Fibroblast of skin of abdomen (primary cell): ENCODE measurements at places on chromosomes 16 and 17.

GRCh38 chr17:17794382-17794781, 42.4 kb downstream of the SREBF1 start:
- no peak for DNase-seq

DNA sequence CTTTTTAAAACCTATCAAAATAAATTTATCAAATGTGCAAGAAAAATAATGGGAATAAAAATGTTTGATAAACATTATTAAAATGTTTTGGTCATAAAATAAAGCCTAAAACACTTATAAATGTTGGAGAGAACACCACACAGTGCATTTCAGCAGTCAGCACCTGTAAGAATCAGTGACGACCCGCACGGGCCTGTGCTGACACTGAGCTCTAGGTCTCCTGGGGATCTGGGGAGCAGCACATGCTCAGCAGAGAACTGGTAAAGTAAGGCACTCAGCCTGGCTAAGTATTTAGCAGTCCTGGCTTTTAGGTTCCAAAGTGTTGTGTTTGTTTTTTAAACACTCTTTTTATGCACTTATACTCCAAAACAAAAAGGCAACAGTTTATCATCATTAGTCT, 46.9 kb downstream of the HELZ start:
- no peak for DNase-seq

DNA sequence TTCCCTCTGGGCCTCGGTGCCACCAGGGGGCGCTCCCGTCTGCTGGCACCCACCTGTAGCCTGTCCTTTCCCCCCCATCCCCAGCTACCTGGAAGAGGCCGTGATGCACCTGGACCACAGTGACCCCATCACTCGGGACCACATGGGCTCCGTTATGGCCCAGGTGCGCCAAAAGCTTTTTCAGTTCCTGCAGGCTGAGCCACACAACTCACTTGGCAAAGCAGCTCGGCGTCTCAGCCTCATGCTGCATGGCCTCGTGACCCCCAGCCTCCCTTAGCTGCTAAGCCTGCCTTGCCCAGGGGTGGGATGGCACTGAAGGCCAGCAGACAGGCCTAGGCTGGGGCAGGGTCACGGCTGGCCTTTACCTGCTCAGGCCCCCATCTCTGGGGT, 818 bp upstream of the NRN1L start:
- no peak for DNase-seq

DNA sequence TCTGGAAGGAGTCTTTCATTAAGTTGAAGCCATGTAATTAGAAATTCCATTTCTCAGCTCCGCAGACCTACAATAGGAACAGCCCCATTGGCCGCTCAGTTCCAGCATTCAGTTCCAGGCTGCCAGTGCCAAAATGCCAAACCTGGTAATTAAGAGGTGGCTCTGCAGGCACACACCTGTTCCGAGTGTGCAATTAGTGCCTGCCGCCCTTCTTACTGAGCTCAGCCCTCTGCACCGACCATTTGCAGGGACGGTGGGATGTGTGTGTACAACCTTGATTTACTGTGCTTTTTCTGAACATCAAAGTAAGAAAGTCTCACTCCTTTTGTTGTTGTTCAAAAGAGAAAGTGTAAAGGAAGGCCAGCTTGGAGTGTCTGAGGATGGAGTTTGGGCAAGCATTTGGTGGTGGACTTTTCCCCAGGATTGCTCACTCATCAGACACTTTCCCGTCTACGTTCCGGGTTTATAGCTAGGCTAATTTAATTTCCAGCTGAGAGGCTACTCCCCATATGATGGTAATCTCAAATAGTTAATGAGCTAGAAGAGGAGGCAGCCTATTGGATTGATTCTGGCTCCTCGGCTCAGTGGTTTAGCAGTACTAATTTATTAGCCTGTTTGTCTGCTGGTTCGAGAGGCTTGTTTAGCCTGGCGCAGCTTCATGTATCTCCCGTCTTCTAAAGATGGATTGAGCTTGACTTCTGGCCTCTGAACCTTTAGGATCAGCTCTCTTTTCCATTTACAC, 20.0 kb downstream of the HS3ST3B1 start:
- no peak for DNase-seq

DNA sequence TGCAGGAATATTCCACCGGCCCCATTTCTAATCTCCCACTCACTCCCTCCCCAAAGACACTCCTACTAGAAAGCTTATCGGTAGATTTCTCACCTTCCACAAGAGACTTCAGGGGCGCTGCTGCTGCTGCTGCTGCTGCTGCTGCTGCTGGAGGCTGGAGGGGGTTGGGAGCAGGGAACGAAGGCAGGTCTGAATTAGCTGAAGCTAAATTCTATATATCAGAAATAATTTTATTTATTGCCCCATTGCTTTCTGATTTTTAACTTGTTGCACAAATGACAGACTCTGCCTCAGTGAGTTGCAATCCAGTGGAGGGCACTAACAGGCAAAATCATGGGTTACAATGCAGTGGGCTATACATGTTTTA, 25.8 kb upstream of the HLF start:
- no peak for DNase-seq

DNA sequence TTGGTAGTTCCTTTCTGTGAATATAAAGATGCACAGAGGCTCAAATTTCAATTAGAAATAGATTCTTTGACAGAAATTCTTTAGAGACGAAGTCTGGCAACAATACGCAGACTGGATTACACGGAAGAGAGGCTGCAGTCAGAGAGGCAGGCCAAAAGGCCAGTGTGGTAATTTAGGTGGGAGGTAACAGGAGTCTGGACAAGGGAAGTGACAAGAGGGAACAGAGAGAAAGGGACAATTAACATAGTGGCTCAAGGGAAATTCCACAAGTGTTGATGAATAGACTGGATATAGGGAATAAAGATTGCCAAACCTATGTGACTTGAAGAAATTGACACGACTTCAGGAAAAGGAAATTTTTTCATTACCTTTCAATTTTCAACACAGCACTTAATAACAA, 54.6 kb downstream of the STX8 start:
- DNase-seq = no peak

DNA sequence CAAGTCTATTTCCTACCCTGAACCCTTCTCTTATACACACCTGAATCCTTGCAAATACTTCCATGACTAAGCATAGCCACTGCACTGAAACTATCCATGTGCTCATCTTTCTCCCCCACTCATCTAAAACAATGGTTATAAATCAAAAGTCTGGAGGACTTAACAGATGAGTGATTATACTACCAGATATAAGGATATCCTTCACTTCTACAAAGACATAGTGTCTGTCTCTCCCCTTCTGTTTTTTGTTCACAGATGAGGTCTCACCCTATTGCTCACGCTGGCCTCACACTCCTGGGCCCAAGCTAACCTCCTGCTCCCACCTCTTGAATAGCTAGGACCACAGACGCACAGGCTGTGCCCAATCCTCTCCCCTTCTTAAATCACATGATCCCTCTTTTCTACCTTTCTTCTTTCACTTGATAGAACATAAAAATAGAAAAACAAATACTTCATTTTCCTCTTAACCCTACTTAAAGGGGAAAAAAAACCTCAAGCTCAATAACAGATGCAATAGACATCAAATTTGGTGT, 19.2 kb downstream of the CEP112 start:
- no peak for DNase-seq

- no peak for DNase-seq
Observed at GRCh38 chr16:55147396-55147795, 176.6 kb upstream of the IRX6 start.

GRCh38 chr17:76146053-76146851, 5.2 kb upstream of the FOXJ1 start:
- DNase-seq = no peak

GRCh38 chr17:68006797-68007196, 10.5 kb upstream of the C17orf58 start:
- DNase-seq = no peak

- no peak for DNase-seq
Observed at GRCh38 chr16:54370278-54371040, 83.9 kb upstream of the IRX3 start.

GRCh38 chr17:57752031-57752905, 7.2 kb upstream of the CCDC182 start:
- DNase-seq = no peak

- DNase-seq = peak; percentile 39
Observed at GRCh38 chr17:69179227-69179952, 37.7 kb upstream of the ABCA6 start.

- no peak for DNase-seq
Observed at GRCh38 chr17:64497565-64498035, 746 bp upstream of the POLG2 start.

GRCh38 chr17:68909066-68909465, 46.1 kb downstream of the ABCA8 start:
- DNase-seq = peak; percentile 92

GRCh38 chr16:68402748-68403040, 45.6 kb downstream of the SMPD3 start:
- DNase-seq = peak; percentile 21

GRCh38 chr16:17286443-17286842, 184.3 kb downstream of the XYLT1 start:
- DNase-seq = no peak

- DNase-seq = no peak
Observed at GRCh38 chr16:27113341-27113841, 46.7 kb downstream of the C16orf82 start.

DNA sequence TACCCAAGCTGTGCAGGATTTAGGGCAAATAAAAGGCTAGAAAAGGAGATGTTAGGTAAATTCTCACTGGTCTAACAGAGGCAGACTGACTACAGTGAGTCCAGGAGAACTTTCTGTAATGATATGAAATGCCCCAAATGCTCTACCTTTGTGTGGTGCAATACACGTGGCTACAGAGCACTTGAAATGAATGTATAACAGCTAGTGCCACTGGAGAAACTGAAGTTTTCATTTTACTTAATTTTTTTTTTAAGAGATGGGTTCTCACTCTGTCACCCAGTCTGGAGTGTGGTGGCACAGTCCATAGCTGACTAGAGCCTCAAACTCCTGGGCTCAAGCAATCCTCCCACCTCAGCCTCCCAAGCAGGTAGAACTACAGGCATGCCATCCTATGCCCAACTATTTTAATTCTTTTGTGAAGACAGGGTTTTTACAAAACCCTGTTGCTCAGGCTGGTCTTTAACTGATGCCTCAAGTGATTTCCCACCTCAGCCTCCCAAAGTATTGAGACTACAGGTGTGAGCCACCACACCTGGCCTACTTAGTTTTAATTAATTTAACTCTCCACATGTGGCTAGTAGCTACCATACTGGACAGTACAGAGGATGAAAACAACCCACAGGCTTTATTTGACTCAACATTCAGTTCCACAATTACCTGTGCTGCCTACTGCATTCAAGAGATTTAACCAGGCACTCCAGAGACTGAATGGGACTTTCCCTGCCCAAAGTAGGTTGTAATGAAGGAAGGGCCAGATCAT, 84.8 kb upstream of the PLEKHM1 start:
- no peak for DNase-seq
